ENCODE measurements at places on chromosomes 3 and 15.

DNA sequence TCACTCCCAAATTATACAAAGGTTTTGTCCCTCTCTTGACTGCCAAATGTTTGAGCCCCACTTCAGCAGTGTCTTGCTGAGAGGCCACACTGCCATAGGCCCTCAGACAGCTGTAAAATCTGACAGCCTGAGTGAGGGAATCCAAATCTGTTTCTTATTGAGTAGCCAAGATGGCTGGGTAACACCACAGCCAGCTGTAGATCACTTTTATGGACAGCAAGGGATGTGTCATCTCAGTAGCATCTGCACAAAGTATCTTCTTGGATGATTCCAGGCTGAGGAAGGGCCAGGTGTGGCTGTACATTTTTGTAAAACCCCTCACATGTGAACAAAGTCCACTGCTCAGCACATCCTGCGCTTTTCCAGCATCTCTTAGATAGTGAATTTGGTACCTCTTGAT is 237.0 kb upstream of the LRTM1 start:
- DNase-seq, result no peak

- DNase-seq, result no peak
Observed at GRCh38 chr3:66457252-66457651, 43.6 kb downstream of the LRIG1 start.

GRCh38 chr3:66236281-66236680 is 15.5 kb downstream of the SLC25A26 start:
- DNase-seq, result no peak

DNA sequence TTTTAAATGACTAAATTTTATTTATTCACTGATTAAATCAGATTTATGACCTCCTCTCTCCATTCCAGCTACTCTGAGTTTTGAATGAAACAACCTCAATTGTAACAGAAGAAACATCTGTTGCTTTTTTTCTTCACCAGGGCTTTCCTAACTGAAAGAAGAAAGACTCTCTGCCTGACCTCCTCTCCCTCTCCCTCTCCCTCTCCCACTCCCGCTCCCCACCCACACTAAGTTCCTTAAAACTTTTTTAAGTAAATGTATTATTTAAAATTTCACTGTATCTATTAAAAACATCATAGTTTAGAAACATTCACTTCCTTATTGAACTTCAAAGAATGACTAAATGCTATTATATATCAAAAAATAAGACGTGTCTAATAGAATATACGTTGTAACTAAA is 122.0 kb downstream of the TFDP2 start:
- DNase-seq, result no peak

DNA sequence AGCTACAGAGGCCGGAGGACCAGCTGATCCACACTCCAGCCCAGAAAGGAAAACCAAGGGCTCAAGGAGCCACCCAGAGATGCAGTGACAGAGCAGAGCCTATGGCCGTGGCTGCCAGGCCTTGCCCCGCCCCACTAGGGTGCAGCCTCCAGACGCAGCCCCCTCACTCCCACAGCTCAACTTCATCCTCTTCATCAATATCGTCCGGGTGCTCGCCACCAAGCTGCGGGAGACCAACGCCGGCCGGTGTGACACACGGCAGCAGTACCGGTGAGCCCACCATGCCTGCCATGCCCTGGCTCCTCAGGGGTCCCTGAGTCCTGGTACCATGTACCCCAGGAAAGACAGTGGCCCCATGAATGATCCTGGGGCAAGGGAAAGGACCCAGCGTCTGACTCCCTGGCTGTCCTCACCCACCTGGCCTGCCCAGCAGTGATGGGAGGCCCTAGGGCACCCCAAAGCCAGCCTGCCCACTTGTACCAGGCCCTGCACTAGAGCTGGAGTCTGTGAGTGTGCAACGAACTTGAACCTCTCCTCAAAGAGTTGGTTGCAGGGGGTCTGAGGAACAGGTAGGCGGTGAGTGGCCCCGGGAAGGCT is 24.2 kb downstream of the PTH1R start:
- DNase-seq, result no peak

DNA sequence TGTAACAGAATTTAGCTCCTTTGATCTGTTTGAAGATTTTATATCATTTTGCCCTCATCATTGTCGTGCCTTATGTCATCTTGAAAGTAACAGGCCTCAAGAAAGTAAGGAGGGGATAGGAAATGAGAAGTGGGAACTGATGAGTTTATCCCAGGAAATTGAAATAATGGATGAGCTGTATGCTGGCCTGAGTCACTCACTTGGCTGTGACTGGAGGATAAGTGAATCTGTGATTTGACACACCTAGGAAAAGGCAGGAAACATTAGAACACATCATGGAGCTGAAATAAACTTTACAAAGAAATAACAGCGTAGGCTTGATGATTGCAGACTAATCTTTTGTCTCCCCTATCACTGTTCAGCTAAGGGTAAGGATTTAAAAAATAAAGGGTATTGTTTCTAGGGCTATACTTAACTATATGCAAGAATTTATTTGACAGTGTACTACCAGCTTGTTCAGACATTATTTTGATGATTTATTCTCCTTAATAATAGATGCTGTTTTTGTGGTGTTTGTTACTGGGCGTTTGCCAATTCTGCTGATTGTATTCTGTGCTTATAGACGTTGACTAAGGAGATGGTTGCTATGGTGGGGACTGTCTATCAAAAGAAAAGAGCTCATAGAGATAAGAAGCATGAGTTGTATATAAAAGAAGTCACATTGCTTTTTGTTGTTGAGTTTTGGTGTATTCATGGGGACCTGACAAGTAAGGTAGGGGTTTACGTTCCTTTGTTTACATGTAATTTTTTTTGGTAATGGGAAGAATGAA is 105.6 kb upstream of the ROPN1 start:
- no peak for DNase-seq

DNA sequence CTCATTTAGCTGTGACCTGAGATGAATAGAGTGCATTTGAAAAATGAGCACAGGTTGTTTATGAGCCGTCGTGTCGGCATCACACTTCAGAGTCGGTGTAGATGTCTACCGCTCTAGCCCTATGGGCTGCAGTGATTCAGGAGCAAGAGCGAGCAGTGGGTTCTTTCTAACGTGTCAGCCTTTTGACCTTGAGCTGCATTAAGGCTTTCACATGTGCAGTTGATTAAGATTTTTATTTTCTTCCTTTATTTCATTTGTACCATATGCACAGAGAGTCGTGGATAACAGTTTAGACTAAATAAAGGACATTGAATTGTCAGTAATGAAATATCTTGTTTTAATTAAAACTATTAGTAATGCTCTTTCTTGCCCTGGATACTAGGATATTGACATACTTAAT is 368.2 kb downstream of the PTPRG start:
- DNase-seq, result no peak

DNA sequence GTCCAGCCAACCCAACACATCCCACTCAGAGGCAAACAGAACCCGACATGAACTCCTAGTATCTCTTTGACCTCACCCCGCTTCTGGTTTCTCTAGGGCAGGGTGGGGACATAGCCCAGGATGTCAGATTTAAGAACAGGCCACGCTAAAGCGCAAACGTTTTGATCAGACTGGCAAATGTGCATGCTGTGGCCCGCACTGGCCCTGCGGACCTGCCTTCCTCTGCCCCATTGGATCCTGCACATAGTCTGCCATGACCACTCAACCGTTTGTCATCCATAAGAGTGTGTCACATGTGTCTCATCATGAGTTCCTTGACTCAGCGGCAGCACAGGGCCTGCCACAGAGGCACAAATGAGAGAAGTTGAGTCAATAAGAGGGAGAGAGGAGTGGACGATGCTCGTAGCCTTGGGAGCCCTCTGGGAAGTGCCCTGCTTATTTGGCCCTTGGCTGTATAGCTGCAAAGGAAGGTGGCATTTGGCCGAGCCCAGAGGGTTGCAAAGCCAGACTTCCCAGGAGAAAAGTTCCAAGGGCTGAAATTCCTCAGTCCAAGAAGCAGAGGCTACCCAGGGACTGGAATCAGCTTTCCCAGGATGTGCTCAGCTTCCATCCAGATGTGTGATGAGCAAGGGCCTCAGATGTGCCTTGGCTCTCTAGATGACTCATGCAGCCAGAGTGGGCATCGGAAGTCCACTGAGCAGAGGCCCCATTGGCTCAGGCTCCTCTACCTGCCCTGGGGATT is 55.5 kb upstream of the SLCO2A1 start:
- DNase-seq, result no peak

GRCh38 chr3:183008800-183009199 is 28.5 kb upstream of the DCUN1D1 start:
- no peak for DNase-seq

Data from stimulated activated CD4-positive, alpha-beta T cell treated with anti-CD3 and anti-CD28 coated beads, Interleukin-4, amount 100 ng/mL, for 1 hour (primary cell).